Activated CD4-positive, alpha-beta T cell treated with anti-CD3 and anti-CD28 coated beads, Interleukin-2, amount 10 ng/mL, durations not matched to agents 24 days and 14 days (primary cell): ENCODE measurements at places on chromosomes 1 and 21. TPM values are rescaled to one million over a fixed set of nuclear protein-coding genes. Genes with fewer than 3 reads are reported as not detected.

Gene WNT2B
- total RNA-seq, result 0.05 TPM in 1 of 2 replicates, not detected in the other

DNA sequence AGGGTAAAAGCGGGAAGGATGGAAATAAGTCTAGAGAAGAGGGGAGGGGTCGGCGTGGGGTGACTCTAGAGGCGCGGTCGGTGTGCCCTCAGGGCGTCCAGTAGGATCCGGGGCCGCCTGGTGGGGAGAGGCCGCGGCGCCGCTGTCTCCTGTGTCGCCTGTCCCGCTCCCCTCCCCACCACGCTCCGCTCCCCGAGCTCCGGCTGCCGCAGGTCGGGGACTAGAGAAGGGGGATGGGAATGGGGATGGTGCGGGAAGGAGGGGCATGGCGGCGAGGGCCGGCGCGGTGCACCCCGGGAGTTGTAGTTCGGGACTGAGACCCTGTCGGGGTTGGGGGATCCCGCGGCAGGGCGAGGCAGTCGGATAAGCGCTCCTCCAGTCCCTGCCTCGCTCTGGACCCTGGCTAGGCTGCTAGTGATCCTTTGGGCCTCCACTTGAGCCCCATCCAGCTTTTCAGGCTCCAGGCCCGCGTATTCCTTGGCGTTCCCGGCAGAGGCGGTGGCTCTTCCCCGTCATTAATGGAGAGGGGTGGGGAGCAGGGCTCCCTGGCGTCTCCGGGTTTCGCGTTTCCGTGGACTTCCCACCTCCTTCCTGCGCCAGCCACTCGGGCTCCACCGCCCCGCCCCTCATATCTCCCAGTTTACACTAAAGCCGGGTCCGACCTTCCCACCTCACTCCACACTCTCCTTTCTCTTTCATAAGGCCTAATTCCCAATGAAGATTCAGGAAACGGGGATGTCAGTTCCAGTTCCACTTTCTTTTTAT lies at the start of gene ENTREP3:
TSS of gene ENTREP3 (minus strand) at position 241 of the 765 bp plus-strand sequence. CDS start 606 bp downstream, outside the sequence.
- DNase-seq, result peak; percentile 94

DNA sequence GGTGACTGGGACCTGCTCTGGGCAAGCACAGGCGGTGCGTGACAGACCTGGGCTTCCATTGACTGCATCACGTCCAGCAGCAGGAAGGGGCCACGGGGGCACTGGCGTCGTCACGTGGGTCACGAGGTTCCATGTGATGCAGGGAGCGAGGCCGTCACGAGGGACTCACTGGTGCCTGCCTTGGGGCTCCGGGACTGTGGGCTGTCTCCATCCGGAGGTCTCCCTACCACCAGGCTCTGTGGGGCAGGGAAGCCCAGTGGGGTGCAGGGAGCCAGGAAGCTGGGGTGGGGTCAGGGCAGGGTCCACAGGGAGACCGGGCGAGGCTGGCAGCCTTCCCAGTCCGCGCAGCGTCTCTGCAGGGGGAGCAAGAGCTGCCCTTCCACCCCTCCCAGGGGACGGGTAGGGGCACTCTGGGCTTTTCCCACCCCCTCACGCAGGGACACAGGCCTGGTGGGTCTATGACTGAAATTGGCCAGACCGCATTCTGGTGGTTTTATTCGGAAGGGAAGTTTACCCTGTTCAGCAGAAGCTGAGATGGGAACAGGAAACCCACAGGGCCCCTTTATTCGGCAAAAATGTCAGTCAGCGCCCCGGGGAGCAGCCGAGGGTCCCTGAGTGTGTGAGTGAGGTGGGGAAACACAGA lies 416 bp upstream of the TNFRSF14 start:
- DNase-seq, result peak; percentile 93

GRCh38 chr1:14923727-14924452 lies 229.7 kb upstream of the TMEM51 start:
- DNase-seq, result peak; percentile 83

DNA sequence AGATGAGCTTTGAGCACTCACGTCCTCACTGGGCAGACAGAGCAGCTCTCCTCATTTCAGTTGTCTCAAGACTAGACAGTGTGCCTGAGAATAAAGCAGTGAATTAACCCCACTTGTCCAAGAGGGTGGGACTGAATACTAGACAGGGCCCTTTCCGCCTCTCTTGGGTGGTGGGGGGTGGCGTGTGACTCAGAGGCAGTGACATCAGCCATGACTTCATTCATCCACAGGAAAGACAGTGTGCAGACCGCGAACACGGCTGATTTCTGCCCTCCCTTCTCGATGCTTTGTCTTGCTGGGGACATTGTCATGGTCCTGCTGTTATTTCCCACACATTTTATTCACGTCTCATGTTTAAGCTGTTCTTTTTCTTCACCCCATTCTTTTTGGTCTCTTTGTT lies 64.9 kb downstream of the FGGY start:
- DNase-seq, result no peak

DNA sequence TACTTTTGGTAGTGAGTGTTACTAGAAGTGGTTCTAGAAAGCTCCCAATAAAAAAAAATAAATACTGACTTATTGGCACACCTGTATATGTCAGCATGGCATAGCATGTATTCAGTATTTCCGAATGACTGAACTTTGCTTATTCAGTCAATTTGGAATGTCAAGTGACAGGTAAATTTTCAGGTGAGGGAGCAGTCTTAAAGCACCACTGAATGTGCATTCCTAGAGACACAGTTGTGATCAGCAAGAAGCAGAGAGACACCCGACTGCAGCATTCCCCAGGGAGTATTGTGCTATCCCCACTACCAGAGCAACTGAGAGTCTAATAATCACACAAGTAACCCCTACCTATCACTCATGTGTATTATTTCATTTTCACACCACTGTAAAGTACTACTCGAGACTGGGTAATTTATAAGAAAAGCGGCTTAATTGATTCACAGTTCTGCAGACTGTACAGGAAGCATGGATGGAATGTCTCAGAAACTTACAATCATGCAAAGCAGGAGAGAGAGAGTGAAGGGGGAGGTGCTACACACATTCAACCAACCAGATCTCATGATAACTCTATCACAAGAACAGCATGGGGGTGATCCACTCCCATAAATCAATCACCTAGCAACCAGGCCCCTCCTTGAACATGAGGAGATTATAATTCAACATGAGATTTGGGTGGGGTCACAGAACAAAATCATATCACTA lies 201.5 kb downstream of the TBX15 start:
- DNase-seq, result no peak

GRCh38 chr1:4017636-4018365 lies 117.7 kb upstream of the C1orf174 start:
- no peak for DNase-seq

DNA sequence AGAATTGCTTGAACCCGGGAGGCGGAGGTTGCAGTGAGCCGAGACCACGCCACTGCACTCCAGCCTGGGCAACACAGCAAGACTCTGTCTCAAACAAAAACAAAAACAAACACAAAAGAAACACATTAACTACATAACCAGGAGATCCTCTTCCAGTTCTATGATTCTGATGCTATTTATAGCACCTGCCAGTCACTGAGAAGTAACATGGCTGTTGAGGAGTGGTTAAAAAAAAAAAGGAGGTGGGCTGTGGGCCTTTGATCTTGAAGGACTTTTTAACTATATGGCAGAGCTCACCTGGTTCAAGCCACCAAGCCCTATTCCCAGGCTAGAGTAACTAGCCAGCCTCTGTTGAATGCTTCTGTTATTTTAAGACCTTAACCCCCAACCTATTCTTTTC lies 148.8 kb downstream of the ZBTB18 start:
- DNase-seq, result no peak

GRCh38 chr21:43304206-43304605 lies 122.7 kb downstream of the SIK1 start:
- no peak for DNase-seq

- DNase-seq, result peak; percentile 27
These were observed 173.1 kb upstream of the GALNT2 start for GRCh38 chr1:229893762-229894444.

DNA sequence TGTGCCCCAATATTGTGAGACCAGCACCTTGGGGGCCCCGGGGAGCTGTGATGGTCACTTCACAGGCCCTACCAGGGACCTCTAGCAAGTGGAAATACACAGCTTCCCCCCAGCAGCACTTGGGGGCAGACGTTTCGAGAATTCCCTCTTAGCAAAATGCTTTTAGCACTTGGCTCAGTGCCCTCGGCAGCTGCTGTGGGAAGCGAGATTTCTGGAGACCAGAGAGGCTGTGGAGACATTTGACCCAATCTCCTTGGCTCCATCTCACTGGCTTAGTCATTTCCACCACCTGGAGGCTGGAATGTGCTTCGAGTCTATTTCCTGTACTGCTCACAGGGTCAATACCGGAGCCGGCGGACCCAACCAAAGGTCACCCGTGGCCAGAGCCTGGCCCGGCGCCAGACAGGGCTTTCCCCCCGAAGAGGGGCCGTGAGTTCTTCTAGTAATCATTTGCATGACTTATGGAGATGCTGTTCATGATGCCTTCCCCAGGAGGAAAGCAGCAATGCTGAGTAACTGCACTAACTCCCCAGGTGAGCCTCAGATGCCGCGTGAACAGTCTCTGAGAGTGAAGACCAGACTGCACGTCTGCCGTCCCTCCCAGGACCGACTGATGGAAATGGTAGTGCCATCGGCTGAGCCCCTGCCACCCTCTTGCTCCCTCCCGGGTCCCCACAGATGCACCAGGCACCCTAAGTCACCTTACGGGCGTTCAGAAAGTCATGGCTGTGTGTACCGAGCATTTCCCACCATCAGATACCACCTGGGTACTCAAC lies 4.4 kb upstream of the C2CD2 start:
- DNase-seq, result no peak

DNA sequence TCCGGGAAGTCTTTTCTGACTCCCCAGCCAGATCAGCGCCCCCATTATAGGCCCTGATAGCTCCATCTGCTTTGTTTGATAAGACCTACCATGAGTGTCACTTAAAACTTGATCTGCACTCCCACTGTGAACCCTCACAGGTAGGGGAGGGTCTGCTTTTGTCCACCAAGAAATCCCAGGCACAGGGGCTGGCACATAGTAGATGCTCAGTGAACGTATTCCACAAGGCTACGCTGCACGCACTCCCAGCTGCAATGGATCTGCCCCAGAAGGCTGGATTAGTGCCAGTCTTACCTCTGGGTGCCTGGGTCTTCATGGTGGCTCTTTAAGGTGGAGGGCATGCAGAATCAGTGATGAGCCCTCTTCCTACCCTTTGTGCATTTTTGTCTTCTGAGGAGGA lies 447.1 kb downstream of the PTPRU start:
- no peak for DNase-seq
